Heart left ventricle (tissue), 16 donors: ENCODE measurements at places on chromosomes 1 and 21. TPM values are rescaled to one million over a fixed set of nuclear protein-coding genes. Genes with fewer than 3 reads are reported as not detected.

The ACTRT2 gene
- total RNA-seq = not detected

- no peak overlapping the region for H3K27ac ChIP-seq
- no peaks in the 10 kb centered on the region for H3K27me3 ChIP-seq
- H3K36me3 ChIP-seq = no peaks in the 10 kb centered on the region
- DNase-seq = no peak
Observed at GRCh38 chr1:24349891-24350290, 30.7 kb downstream of the GRHL3 start.

- H3K27me3 ChIP-seq = no peaks in the 10 kb centered on the region
- no peak for DNase-seq
- H3K27ac ChIP-seq = peak overlapping the region; percentile 79
- peaks cover 4% of the 10 kb centered on the region for H3K4me1 ChIP-seq
- H3K36me3 ChIP-seq = no peaks in the 10 kb centered on the region
Observed at GRCh38 chr1:44030605-44031251, 534 bp downstream of the SLC6A9 start.

GRCh38 chr1:94627771-94628498, 86.4 kb upstream of the F3 start:
- DNase-seq = no peak
- no peaks in the 10 kb centered on the region for H3K27me3 ChIP-seq
- H3K4me3 ChIP-seq = no peak overlapping the region
- H3K4me1 ChIP-seq = peaks cover 14% of the 10 kb centered on the region

The SMG5 gene
- 60.6 TPM for total RNA-seq

- H3K4me1 ChIP-seq = peaks cover 55% of the 10 kb centered on the region
- H3K27me3 ChIP-seq = no peaks in the 10 kb centered on the region
- DNase-seq = peak; percentile 51
- peak overlapping the region; percentile 93 for H3K27ac ChIP-seq
- peak overlapping the region; percentile 15 for H3K4me3 ChIP-seq
Observed at GRCh38 chr1:150613061-150613920, 16.1 kb downstream of the ENSA start.

The TRNP1 gene
- 52.4 TPM for total RNA-seq

The C1orf116 gene
- 0.91 TPM for total RNA-seq

DNA sequence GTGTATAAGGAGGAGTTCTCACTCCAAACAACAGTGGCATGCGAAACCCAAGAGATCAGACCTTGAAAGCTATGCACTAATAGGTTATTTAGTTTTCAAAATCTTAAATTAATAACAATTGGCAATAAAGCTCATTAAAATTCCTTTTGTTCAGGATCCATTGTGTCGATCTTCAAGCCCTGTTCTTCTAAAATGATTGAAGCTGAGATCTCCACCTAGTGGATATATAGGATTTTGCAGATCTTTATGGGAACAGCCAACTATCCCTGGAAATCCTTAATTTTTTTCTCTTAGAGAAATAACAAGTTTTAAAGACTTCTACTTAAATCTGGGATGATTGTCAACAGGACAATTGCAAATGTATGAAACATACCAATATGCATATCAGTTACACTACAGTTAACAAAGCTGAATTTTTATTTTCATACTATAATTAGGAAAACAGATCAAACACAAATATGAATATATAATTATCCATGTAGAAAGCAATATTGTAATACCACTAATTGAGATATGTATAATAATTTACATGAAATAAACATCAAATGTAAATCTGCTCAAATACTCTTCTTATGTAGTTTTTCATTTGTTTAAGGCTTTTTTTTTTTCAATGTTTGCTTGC, 43.3 kb downstream of the LRRC53 start:
- H3K27ac ChIP-seq = no peak overlapping the region
- H3K4me3 ChIP-seq = no peak overlapping the region
- no peak for DNase-seq
- peaks cover 32% of the 10 kb centered on the region for H3K4me1 ChIP-seq

The FAM131C gene
- total RNA-seq = 3.4 TPM

- no peak for DNase-seq
- H3K4me3 ChIP-seq = no peak overlapping the region
- H3K27me3 ChIP-seq = no peaks in the 10 kb centered on the region
- no peak overlapping the region for H3K27ac ChIP-seq
Observed at GRCh38 chr1:119816407-119816806, 5.1 kb upstream of the REG4 start.

The NKAIN1 gene
- total RNA-seq = not detected

- no peaks in the 10 kb centered on the region for H3K36me3 ChIP-seq
- no peaks in the 10 kb centered on the region for H3K27me3 ChIP-seq
- peak; percentile 41 for DNase-seq
Observed at GRCh38 chr1:67647036-67647798, 37.8 kb upstream of the GADD45A start.

The AVPR1B gene
- total RNA-seq = not detected

DNA sequence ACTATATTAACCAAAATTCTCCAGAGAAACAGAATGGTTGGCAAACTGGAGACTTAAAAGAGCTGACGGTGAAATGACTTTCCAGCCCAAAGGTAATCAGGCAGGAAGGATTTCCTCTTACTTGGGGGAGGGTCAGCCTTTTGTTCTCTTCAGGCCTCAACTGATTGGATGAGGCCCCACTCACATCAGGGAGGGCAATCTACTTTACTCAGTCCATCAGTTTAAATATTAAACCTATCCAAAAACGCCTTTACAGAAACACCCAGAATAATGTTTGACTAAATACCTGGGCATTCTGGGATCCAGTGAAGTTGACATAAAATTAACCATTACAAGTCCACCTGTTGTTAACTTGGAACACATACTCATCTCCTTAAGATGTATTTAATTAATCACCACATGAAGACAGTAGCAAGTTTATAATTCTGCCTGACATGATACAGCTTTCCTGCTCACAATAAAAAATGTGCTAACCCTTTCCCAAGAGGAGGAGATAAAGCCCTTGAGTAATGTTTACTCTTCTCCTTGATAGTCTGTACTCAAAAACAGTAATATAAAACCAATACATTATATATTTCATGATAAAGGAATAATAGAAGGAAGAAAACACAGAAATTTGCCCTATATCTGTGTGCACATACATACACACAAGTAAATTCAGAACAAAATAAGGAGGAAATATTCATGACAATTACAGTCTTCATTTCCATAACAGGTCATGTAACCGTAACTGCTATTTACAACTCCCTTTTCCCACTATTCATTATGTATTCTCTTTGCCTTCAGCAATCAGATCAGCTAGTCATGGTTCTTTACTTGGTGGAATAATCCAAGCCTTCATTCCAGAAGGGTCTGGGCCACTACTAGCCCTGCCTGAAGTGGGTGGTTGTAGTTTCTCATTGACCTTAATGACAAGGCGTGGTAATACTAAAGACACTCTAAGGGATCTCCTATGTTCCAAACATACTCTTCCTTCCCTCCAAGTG, 107.5 kb upstream of the RUNX1 start:
- H3K4me3 ChIP-seq = no peak overlapping the region
- no peak overlapping the region for H3K27ac ChIP-seq
- DNase-seq = no peak
- no peaks in the 10 kb centered on the region for H3K4me1 ChIP-seq

DNA sequence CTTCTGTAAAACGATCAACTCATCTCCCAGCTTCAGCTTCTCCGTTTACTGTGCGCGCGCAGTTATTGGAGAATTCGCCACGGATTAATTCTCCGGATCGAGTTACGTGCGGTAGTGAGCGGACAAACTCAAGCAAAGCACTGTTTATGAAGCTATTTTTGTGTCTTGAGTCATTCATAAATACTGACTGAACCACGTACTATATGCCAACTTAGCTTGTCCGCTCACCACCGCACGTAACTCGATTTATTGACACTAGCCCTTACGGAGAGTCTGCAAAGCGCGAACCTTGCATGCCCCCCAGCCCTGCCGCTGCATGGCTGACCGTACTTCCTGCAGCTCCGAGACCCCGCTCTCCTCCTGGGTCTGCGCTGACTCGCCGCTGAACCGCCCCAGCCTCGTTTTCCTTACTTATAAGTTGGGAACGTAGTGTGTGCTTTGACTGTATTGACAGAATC, 773 bp downstream of the CHD1L start:
- no peaks in the 10 kb centered on the region for H3K27me3 ChIP-seq
- H3K36me3 ChIP-seq = no peaks in the 10 kb centered on the region
- no peak for DNase-seq
- peak overlapping the region; percentile 87 for H3K27ac ChIP-seq
